RPMI7951 (cell line): ENCODE measurements at places on chromosomes 16 and 17.
A peak's percentile ranks its signal among the peaks of the same experiment; 100 is the strongest.

- DNase-seq: no peak
These were observed 3.0 kb upstream of the SLC6A4 start for GRCh38 chr17:30238387-30239088.

GRCh38 chr16:17382949-17383863 is 87.6 kb downstream of the XYLT1 start:
- no peak for DNase-seq

DNA sequence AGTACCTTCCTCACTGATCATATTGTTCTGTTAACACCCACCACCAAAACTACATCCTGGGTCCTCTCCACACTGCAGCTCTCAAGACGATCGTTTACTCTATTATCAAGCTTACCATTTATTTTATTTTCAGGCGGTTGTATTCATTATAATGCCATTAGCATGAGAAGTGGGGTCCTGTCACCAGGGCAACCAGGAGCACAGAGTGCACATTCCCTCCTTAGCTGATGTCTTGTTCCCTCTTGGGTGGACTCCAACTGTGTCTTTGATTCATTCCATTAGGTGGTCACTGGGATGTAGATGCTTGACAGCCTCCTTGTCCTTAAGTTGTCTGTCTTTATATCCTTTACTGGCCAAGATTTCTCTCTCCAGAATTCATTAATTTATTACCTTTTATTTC is 965.9 kb upstream of the EEF2KMT start:
- no peak for DNase-seq

DNA sequence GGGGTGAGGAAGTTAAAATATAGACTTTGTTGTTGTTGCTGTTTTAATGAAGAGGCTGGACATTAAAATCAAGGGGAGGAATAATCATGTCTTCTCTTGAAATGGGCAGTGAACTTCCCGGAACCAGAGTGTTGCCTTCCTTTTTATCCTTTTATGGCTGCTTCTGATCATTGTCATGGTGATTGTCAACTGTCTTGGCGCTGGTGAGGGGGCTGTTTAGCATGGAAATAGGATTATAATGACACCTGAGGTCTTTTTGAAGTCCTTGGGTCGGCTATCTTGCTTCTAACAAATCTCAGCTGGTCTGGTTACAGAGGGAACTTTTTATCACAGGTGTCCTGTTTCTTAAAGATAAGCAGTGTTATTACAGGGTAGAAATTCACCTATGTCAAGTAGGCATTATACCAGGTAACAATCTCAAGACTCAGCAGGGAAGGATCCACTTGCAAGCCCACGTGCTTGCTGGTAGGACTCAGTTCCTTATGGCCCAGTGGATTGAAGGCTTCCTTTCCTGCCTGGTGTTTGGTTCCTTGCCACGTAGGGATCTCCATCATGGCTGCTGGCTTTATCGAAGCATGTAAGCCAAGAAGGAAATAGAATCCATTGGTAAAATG is 349.3 kb downstream of the WWOX start:
- no peak for DNase-seq

DNA sequence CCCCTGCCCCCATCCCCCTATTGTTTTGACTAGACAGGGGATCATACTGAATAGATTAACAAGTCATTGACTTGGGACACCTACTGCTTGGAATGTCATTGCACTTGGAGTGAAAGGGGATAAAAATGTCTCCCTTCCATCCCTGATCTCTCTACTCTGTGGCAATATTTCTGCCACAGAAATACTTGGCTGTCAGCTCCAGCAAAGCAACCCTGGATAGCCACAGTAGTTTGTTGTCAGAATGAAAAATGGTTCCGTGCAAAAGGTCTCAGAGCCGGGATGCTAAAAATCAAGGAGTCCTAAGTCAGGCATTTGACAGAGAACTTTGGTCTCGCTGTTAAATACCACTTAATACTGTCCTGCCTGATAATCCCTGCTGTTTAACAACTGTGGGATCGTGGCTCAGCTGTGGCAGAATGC is 722.0 kb upstream of the SOX9 start:
- no peak for DNase-seq

GRCh38 chr16:52755396-52755795 is 208.5 kb upstream of the TOX3 start:
- no peak for DNase-seq

DNA sequence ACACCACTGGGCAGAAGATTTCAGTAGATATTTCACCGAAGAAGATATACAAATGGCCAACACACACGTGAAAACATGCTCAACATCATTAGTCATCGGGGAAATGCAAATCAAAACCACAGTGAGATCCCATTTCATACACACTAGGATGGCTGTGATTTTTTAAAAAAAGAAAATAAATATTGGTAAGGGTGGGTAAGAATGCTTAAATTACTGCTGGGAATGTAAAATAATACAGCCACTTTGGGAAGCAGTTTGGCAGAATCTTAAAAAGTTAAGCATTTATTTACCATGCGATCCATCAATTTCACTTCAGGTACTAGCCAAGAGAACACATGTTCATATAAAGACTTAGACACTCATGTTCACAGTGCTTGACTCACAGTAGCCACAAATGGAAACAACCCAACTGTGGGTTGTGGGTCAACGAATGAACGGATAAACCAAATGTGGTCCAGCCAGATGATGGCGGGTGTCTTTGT is 6.5 kb upstream of the C16orf74 start:
- peak; percentile 79 for DNase-seq

DNA sequence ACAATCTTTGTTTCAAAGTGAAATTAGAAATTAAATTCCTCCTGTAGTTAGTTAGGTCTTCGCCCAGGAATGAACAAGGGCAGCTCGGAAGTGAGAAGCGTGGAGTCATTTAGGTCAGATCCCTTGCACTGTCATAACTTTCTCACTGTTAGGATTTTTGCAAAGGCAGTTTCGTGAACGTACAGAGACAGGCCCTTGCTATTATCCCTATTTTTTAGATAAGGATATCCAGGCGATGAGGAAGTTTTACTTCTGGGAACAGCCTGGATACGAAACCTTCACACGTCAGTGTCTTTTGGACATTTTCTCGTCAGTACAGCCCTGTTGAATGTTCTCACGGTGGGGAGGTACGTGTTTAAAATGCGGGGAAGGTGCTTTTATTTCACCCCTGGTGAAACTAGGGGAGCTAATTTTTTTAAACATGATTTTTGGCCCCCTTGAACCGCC is 318 bp upstream of the RBL2 start:
- DNase-seq: peak; percentile 22

- no peak for DNase-seq
These were observed 184.4 kb upstream of the CDH11 start for GRCh38 chr16:65306300-65306699.

DNA sequence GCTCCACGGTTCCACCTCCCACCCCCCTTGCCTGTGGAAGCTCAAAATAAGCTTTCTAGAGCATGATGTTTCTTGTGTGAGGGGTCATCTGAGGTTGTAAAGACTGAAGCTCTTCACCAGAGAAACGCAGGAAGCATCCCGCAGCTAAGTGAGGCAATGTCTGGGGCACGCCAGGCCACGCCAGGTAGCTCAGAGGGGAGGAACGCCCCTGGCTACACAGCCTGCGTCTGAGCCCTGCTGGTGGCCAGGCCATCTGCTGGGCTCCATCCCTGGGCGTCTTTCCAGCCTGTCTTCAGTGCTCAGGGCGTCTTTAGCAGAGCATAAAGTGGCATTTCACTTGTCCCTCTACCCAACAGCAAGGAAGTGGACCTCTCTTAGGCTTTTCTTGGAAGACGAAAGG is 15.2 kb downstream of the SOCS3 start:
- DNase-seq: no peak

DNA sequence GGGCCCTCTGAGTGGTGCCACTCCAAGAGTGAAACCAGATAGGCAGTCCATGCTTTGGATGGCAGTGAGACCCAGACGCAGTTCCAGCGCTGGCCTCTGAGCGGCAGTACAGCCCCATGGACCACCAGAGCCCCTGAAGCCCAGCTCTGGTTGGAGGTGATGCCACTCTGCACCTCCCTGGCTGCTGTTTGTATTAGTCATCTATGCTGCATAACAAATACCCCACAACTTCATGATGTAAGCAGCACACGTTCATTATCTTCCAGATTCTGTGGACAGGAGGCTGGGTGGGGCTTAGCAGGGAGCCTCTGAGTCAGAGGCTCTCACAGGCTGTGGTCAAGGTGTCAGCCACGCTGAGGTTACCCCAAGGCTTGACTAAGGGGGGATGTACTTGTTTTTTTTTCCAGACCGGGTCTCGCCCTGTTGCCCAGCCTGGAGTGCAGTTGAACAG is 5.1 kb upstream of the NME4 start:
- peak; percentile 64 for DNase-seq

DNA sequence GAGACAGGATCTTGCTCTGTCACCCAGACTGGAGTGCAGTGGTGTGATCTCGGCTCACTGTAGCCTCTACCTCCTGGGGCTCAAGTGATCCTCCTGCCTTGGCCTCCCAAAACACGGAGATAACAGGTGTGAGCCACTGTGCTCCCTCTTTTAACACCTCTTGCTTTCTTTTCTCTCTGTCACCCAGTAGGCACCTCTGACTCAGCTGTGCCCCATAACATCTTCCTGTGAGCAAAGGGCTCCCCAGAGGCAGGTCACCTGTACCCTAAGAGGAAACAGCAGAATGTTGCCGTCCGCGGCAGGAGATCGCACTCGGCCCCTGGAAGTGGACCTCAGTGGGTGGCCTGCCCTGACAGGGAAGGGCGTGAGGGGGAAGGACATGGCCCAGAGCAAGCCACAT is 918 bp upstream of the NLRC3 start:
- DNase-seq: no peak

- DNase-seq: peak; percentile 54
These were observed 137.5 kb downstream of the SOCS1 start for GRCh38 chr16:11118479-11118878.

- no peak for DNase-seq
These were observed 160.8 kb downstream of the SHISA9 start for GRCh38 chr16:13062219-13062618.

DNA sequence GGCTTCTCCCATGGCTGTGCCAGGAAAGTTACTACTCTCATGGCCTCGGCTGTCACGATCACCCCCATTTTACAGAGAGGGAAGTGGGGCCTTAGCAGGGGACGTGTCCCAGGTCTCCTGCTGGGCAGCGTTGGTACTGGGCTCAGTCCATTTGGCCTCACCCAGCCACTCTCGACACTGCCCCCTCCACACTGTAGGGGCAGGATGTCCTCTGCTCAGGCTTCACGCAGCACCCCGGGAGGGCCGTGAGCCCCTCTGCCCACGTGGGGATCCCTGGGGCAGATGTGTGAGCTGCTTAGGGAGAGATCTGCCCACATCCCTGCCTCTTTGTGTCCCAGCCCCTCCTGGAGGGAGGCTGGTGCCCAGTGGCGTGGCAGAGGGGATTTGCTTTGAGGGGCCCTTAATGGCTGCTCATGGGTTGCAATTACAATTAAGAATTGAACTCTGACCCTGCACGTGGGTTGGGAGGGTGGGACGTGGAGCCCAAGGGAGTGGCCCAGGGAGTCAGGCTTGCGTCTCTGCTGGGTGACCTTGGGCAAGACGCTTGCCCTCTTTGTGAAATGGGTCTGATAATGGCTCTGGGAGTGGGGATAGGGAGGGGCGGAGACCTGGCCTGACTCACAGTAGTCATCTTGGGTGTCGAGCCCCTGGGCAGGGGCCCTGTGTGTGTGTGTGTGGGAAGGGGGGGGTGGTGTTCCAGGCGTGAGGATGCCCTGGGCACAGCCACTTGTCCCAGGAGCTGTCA is 2.3 kb upstream of the KCNJ12 start:
- no peak for DNase-seq

- DNase-seq: peak; percentile 91
These were observed 826 bp upstream of the GSE1 start for GRCh38 chr16:85612191-85612800.

GRCh38 chr17:50379351-50380132 is 6.5 kb downstream of the EME1 start:
- no peak for DNase-seq

- DNase-seq: no peak
These were observed 8.4 kb upstream of the ALDH3A1 start for GRCh38 chr17:19756546-19756945.

DNA sequence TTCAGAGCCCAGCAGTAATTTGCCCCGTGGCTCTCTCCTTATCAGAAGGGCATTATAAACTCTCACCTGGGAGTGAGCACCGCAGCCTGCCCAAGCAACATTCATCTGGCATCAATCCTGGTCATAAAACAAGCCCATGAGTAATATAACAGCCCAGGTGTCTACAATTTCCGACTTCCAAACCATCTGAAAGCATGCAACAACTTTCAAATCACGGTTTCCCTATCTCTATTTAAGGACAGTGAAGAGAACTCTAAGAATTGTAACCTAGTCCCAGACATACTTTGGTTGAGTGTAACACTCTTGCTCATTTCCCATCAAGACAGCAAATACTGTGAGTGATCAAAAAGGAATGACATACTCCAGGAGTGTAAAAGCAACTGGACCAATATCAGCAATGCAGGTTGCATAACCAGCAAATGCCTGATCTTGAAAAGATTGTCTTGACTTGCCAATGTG is 487.4 kb upstream of the SOX9 start:
- peak; percentile 85 for DNase-seq

DNA sequence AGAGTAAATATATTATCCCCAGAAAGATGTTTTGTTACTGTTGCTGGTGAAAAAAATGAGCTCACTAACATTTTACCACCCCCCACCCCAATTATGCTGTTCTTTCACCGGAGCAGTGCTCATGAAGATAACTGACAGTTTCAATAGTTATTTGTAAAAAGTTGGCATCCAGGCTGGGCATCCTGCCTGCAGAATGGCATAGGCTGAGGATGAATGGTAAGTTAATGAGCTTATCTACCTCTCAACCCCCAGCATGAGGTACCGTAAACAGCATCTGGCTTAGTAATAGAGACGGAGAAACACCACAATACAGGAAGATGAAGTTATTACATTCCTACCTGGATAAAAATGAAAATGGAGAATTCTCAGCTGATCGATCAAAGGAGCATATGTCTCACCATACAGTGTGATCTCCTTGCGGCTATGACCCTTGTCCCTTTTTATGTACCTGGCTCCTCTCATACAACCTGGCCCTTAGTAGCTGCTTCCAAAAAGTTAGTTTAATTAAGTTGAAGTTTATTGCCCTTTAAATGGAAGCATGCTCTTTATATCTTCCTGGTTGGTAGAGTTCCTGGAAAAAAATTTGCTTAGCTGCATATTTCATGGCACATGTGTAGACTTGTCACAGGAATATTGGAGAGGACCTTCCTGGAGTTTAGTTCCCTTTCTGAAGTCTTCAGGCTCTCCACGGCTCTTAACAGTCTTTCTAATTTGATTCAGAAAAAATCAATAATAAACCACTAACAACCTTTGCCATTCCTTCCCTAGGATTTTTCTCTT is 61.2 kb upstream of the MPHOSPH6 start:
- DNase-seq: no peak
